ENCODE measurements at places on chromosomes 5 and 9.

- no peak for DNase-seq
Measured at GRCh38 chr9:72038408-72038807, 22.0 kb downstream of the C9orf57 start.

DNA sequence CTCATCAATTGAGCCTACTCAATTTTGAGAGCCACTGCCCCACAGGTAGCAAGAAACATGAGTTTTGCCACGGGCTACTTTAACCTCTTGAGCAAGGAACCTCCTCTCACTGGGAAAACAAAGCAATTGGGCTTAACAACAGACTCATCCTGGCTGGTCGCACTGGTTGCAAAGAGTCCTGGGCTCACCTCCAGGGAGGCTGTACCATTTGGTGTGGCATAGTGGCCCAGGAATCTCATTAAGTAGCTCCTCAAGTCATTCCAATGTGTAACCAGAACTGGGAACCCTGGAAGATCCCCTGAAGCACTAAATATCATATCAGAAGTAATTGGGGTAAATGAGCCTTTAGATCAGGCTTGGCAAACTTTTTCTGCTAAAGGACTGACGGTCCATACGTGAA lies 78.5 kb downstream of the MYO10 start:
- no peak for DNase-seq

DNA sequence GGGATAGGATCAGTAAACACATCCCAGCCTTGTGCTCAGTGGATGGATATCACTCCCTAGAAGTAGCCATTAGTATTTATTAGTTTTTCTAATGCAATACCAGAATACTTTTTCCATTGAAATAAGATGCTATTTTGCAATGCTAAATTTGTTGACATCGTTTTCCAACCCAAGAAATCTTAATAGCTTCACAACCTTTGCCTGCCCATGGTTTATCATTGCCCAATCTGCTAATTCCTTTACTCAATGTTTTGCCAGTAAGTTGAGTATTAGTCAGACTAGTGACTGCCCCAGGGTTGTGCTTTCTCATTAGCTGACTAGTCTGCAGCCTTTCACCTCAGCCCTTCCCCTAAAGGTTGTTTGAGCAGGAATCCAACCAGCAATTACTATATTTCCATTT lies 62.9 kb downstream of the NREP start:
- DNase-seq: no peak

- no peak for DNase-seq
Measured at GRCh38 chr5:157371655-157372471, 88.2 kb upstream of the NIPAL4 start.

GRCh38 chr5:172766287-172767108 lies 4.5 kb downstream of the DUSP1 start:
- peak; percentile 42 for DNase-seq

- no peak for DNase-seq
Measured at GRCh38 chr9:74521009-74521408, 23.9 kb downstream of the RORB start.

DNA sequence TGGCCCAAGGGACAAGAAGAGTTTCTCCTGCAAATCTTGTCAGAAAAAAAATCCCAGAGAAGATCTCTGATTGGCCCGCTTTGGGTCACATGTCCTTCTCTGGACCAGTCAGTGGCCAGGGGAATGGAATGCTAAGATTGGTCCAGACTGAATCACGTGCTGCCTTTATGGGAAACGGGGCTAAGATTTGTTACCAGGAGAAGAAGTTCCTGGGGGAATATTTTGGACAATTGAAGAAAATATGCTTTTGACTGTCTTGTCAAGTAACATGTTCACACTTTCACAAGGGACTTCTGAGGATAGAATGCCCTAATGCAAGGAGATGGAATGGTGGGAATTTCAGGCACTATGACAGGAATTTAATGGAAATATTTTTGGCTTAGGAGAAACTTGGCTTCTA lies 74.1 kb upstream of the SH3PXD2B start:
- no peak for DNase-seq

DNA sequence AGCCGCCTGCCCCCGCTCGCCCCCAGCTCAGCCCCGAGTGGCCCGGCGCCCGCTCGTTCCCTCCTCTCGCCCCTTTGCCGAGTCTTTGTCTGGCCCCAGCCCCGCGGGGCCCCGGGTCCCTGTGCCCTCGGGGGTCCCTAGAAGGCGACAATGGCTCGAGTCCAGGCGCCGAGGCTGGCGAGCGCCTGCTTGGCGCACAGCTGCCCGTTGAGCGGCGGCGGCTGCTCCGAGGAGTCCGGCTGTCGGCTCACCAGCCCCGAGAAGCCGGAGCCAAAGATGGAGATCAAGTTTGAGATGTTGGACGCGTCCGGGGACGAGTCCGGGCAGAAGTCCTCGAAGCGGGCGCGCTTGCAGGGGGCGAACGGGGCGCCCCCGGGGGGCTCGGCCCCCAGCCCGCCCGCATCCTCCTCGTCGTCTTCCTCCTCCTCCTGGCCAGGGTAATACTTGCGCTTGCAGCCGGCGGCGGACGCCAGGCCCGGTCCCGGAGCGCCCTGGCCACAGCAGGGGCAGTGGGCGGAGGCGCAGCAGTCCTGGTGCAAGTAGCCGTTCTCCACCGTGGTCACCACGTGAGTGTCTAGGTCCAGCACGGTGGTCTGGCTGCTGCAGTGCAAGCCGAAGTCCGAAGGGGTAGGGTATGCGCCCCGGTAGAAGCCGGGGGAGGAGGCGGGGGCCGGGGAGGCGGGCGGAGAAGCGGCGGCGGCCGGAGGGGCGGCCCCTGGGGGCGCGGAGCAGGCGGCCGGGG lies 1.2 kb downstream of the IER5L start:
- peak; percentile 69 for DNase-seq

- DNase-seq: no peak
Measured at GRCh38 chr5:15326471-15326870, 173.5 kb upstream of the FBXL7 start.

DNA sequence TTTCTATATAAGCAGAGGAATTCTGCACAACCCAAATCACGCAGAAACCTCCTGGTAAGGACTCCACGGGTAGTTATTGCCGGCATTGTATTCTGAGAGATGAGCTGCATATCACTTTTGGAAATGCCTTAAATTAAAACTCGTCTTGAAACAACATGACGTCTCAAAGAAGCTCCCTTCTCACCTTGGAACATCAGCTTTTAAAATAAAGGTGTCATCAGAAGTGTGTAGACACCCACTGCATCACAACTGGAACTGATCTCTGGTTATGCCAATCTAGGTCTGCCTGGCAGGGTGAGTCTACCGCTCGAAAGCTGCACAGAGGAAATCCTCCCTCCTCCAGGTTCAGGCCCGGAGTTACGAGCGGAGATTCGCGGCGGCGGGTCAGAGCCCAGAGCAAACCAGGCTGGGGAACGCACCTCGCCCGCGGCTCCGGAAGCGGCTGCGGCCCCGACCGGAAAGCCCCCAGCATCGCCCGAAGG lies 974 bp upstream of the SLC12A2 start:
- DNase-seq: no peak

GRCh38 chr5:142931896-142932686 lies 161.9 kb downstream of the ARHGAP26 start:
- DNase-seq: no peak

DNA sequence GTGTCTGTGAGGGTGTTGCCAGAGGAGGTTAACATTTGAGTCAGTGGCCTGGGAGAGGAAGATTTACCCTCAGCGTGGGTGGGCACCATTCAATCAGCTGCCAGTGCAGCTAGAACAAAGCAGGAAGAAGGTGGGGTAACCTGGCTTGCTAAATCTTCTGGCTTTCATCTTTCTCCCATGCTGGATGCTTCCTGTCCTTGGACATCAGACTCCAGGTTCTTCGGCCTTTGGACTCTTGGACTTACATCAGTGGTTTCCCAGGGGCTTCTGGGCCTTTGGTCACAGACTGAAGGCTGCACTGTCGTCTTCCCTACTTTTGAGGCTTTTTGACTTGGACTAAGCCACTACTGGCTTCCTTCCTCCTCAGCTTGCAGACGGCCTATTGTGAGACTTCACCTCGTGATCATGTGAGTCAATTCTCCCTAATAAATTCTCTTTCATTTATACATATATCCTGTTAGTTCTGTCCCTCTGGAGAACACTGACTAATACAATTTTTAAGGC lies 38.1 kb downstream of the PBX3 start:
- DNase-seq: no peak

DNA sequence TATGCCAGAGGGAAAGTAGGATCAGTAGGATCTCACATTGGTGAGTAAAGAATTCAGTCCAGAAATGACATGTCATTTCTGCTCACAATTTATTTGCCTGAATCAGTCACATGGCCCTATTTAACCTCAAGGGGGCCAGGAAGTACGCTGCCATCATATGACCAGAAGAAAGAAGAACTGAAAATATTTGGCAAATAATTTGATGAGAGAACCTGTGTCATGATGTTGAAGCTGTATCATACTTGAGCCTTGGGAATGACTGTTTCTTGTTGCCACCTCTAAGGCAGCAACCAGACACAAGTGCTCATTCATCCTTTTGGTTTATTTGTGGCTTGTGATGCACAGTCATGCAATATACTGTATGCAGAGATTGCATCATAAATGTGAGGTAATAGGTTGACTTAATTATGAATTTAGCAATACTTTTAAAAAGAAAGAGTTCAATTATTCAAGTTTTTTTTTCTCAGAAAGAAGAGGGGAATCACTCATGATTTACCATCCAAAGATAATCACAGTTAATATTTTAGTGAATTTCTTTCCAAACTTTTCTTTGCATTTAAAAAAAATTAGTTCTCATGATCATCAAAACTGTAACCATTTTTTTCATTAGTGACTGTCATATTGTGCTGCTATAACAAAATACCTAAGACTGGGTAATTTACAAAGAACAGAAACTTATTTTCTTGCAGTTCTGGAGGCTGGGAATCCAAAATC lies 8.2 kb upstream of the ZFYVE16 start:
- DNase-seq: peak; percentile 6

GRCh38 chr5:173291722-173292658 lies 36.2 kb downstream of the STC2 start:
- DNase-seq: no peak

GRCh38 chr5:144315026-144315425 lies 144.4 kb downstream of the KCTD16 start:
- DNase-seq: no peak

DNA sequence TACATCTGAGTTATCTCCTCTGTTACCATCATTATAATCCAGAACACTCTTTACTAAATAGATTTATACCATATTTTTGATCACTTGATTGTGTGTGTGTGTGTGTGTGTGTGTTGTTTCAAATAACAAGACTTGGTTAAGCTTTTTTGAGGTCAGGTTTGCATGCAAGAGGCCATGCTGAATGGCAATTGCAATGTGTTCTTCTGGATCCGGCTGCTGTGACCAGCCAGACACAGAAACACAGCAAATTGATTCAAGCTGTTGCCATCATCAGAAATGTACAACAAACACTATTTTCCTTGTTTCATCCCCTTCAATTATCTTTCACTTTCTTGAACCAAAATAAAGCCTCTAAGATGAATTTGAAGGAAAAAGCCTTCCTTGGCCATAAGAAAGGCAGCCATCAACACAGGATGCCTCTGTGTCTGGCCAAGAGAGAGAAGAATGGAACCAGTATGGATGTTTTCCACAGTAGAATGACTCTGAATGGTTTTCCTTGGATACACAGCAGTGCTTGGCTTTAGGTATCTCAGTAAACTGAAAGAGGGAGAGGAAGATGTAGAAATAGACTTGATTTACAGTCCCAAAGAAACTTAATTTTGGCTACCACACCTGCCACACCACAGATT lies 53.9 kb downstream of the DPYSL3 start:
- no peak for DNase-seq
